GM19239 (cell line): ENCODE measurements at places on chromosomes 13 and 19.

DNA sequence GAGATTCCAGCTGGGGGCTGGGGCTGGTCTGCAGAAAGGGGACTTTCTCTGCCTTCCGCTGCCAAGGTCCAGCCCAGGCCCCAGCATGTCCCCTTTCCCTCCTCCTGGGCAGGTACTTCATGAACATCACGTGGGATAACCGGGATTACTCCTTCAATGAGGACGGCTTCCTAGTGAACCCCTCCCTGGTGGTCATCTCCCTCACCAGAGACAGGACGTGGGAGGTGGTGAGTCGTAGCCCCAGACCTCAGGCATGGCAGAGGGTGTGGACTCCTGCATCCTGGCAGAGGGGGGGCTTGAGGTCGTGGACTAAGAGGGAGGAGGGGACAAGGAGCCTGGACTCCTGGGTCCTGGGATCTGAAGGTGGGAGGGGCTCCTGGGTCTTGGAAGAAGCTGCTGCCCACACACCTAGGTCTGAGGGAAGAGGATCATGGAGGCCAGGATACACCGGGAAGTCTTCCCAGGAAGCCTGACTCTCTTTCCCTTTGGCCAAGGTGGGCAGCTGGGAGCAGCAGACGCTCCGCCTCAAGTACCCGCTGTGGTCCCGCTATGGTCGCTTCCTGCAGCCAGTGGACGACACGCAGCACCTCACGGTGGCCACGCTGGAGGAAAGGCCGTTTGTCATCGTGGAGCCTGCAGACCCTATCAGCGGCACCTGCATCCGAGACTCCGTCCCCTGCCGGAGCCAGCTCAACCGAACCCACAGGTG is 20.6 kb downstream of the GRIN2D start:
- DNase-seq: no peak

DNA sequence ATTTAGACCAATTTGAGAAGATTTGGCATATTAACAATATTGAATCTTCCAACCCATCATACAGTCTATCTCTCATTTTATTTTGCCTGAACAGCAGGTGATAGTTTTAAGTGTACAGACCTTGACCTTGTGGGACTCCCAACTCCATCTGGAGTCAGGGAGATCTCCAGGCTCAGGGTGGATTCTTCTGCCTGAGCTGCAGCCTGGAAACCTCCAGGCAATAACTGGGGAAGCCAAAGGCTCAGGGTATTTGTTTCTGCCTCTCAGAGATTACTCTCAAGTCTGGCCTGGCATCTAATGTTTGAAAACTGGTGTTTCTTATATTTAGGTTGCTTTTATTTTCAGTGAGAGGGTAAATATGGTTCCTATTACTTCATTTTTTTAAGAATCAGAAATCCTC is 102.1 kb upstream of the C1QTNF9B start:
- no peak for DNase-seq

DNA sequence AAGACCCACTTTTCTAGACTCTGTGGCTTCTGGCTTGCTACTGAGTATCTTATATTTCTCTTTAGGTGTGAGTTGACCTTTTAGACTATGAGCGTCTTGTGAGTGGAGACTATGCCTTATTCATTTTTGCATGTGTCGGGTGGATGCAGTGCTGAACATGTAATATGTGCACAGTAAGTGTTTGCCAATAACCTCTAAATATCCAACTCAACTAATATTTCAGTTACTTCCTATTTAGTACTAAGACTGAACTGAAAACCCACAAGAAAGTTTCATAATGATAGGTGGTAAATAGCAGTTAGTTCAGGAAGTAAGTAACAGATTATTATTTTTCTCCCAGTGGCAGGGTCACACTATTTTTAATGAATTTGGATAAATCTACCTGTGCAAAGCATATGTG is 269.3 kb downstream of the KCNRG start:
- DNase-seq: no peak

DNA sequence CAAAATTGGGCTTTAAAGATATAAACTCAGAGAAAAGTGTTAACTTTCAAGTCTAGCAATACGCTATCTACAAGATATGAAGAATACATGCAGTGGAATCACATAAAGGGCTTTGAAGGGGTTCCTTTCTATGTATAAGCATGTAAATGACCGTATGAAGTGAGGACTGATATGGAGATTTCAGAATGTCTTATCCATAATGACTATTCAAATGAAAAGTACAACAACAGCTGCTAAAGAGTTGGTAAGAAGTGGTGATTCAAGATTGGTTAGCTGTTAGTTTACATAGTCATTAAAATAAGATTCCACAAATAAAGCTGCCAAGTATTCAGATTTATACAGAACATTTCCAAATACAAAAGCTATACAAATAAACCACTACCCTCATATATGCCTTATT is 153.4 kb upstream of the STARD13 start:
- no peak for DNase-seq

DNA sequence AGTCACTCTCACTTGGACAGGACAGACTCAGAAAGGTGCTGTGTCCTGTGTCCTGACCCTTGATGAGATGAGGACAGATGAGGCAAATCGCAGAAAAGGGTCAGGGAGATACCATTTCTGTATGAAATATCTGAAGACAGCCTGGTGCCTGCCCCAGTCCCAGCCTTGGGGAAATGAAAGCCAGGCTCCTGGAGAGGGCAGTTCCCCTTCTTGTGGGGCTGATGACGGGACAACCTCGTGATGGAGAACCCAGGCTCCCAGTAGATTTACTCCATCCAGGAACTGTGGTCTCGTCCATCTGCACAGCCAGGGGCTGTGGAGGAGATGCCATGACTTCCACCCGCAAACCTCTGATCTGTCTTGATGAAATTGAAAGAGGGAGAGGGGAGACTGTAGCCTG is 13.8 kb downstream of the LILRB1 start:
- no peak for DNase-seq

GRCh38 chr19:48480558-48481500 is 11.7 kb downstream of the CYTH2 start:
- DNase-seq: no peak
